Activated naive CD8-positive, alpha-beta T cell treated with anti-CD3 and anti-CD28 coated beads, Interleukin-2, amount 50 U/mL, for 16 hours (primary cell): ENCODE measurements at places on chromosomes 7 and 10.

- DNase-seq: no peak
Observed at GRCh38 chr10:60149003-60149402, 240.7 kb downstream of the ANK3 start.

DNA sequence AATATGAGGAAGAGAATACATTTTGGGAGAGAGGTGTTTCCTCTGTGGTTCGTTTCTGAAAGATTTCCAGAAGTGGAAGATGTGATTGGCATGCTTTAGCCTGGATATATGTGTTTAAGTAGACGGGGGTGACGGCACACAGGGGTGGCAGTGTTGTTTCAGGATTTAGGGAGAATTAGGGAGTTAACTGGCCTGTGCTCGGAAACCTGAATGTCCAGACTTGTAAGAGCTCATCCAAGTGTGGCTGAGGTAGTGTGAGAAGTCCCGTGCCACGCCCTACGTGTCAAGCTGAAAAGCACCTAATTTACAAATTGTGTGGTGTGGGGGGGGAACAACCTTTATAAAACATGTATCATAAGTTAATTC, 1.1 kb downstream of the RALA start:
- no peak for DNase-seq

GRCh38 chr10:123274306-123275135, 120.3 kb downstream of the BUB3 start:
- no peak for DNase-seq

DNA sequence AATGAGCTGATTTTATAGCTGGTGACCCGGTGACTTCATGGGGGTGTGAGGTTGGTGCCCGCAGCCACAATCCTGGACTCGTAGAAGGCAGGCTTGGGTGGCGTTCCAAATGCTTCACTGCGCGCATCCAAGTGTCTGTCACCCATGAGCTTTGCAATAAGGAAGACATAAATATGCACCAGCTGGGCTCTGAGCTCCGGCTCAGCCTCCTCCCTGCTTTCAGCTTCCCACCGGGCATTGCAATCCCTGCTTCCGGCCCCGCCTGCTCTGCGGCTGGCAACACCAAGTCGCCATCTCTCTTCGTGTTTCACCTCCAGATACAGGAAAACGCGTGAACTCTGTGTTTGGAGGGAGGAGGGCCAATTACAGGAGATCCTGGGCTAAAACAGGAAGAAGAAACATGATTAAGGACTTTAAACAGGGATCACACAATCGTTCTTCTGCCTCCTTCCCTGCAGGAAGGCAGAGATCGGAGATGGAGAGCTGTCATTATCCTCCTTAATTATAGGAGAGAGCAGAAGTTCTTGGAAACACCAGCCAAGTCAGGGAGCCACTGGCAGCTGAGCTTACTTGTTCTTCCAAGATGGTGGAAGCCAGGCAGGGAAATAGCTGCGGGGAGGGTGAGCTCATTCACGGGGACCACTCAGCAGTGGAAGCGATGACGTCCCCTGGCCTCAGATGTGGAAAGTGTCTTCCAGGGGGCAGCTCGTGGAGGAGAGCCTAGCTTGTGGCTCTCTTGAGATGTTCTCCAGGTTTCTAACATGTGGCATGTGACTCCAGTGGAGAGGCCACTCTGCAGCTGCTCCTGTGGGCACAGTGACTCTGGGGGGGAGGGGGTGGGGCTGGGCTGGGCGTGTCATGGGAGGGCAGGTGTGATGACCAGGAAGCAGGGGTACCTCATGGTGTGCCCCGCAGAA, 134.9 kb downstream of the CAMK1D start:
- DNase-seq: no peak

GRCh38 chr7:30206942-30207341, 72.2 kb downstream of the MTURN start:
- no peak for DNase-seq

DNA sequence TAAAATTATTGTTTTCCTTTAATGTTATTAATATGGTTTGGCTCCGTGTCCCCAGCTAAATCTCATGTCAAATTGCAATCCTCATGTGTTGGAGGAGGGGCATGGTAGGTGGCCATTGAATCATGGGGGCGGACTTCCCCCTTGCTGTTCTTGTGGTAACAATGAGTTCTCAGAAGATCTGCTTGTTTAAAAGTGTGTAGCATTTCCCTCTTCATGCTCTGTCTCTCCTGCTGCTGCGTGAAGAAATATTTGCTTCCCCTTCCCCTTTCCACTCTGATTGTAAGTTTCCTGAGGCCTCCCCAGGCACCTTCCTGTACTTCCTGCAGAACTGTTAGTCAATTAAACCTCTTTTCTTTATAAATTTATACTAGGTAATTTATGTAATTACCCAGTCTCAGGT, 27.5 kb downstream of the VIM start:
- no peak for DNase-seq

- no peak for DNase-seq
Observed at GRCh38 chr7:16755397-16755796, 1.8 kb downstream of the TSPAN13 start.

DNA sequence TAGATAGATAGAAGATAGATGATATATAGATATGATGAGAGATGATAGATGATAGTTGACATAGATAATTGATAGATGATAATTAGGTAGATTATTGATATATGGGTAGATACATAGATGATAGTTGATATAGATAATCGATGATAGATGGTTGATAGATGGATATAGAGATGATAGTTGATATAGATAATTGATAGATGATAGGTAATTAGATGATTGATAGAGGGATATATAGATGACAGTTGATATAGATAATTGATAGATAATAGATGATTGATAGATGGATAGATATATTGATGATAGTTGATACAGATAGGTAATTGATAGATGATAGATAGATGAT, 72.3 kb downstream of the PRR15 start:
- DNase-seq: no peak

- no peak for DNase-seq
Observed at GRCh38 chr7:133853706-133854276, 273.3 kb upstream of the LRGUK start.

DNA sequence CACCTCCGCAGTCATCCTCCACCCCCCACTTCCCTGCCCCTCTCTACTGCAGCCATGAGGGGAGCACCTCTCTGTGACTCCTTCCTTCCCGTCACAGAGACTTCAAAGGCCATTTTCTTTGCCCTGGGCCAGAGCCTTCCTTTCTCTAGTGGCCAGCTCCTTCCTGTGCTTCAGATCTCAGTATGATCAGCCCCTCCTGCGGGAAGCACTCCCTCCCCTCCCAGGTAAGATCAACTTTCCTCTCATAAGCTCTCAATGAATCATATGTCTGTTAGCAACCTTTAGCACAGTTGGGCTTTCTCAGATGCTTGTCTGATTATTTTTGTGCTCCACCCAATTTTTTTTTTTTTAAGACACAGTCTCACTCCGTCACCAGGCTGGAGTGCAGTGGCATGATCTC, 241.0 kb upstream of the PRSS1 start:
- DNase-seq: no peak

DNA sequence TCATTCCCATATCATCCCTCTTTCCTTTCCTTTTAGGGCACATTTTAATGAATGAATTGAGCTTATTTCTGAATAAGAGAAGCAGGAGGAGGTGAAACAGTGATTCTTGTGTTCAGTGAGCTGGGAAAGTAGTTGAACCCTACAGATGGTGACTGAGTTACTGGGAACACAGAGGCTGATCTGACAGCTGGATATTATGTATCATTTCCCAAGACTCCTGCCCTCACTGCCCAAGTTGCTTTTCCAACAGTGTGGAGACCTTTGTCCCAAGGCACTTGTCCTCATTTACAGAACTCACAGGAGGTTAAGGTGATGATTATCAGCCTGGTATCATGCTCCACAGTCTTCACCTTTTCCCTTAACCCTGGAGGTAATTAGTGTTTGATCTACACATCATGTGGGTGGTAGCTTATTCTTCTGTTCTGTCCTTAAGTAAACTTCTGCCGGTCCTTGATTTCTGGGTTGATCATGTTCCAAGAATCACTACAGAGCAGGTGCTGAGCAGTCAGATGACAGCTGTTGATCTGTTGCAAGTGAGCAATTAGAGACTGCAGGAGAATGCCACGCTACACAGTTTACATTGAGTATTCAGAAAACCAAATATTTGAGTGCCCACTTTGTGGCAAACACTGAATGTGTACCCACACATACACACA, 2.6 kb downstream of the PRLHR start:
- no peak for DNase-seq

DNA sequence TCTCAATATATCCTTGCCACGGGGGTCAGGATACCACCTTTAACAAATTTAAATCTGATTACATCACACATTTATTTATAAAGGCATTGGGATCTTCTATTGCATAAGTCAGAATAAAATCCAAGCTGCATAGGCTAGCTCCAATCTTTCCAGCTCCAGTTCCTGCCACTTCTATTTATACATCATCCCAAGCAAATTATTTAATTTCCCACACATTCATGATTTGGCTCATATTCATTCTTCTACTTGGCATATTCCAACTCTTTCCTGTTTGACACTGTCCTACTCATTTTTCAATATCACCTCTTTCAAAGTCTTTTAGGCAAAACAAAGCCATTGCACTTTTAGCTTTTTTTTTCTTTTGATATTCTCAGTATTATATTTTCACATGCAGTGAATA, 579.0 kb upstream of the FZD8 start:
- no peak for DNase-seq

- no peak for DNase-seq
Observed at GRCh38 chr10:28906415-28906814, 229.1 kb downstream of the BAMBI start.

DNA sequence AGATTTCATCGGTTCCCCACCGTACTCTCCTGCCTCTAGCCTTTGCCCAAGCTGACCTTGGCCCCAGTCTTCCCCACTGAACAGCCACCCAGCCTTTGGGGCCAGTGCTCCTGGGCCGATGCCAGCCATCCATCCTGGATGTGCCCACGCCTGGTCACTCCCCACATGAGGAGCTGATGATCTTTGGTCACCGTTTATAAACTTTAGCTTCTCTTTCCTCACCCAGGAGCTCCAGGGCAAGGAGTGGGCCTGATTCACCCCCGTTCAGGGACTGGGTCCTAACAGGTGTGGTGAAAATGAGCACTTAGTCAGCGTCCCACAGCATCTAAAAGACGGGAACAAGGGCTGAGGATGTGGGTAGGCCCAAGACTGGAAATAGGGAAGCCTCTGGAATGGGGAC, 22.9 kb downstream of the GTF2IRD1 start:
- DNase-seq: no peak

DNA sequence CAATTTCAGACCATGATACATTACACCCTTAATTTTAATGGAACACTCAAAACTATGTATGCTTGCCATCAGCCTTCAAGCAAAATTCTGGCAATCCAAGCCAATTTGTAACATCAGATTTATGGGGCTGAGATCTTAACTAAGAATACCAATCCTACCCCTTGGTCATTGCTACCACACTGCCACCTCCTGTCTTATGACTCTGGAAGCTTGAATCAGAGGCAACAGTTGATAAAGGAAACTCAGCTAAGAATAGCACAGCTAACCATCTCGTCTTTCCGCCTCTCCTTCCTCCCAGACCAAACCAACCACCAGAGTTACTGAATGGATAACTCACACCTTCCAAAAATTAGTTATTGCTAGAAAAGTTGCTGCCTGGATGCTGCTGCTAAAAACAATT, 7.4 kb downstream of the IGF2BP3 start:
- DNase-seq: no peak

GRCh38 chr7:99142727-99143520, 984 bp downstream of the SMURF1 start:
- DNase-seq: peak; percentile 68

DNA sequence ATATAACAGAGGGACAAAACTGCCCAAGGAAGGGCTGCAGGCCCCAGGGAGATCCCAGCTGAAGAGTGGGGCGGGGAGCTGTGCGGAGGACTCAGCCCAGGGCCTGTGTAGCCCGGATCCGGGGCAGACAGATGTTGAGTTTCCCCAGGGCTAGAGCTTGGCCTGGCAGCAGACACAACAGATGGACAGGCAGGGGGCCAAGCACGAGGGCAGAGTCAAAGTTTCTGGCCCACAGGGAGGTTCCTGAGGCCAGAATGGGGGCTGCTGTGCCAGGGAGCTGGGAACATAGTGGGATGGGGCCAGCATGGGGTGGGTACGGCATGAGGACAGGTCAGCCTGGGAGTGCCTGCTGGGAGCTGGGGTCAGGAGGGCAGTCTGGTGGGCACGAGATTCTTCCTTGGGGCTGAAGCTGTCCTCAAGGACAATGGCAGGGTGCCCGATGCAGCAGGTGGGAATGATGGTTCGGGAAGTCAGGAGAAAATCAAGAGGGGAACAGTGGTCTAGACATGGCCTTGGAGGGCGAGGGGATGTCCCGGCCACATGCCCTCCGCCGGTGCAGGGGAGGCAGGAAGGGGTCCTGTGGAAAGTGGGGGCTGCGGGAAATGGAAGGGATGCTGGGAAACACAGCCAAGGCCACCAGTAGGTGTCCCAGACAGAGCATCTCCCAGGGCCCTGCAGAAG, 519.1 kb upstream of the FOXK1 start:
- DNase-seq: no peak

- no peak for DNase-seq
Observed at GRCh38 chr7:142134909-142135308, 23.4 kb downstream of the MGAM2 start.

DNA sequence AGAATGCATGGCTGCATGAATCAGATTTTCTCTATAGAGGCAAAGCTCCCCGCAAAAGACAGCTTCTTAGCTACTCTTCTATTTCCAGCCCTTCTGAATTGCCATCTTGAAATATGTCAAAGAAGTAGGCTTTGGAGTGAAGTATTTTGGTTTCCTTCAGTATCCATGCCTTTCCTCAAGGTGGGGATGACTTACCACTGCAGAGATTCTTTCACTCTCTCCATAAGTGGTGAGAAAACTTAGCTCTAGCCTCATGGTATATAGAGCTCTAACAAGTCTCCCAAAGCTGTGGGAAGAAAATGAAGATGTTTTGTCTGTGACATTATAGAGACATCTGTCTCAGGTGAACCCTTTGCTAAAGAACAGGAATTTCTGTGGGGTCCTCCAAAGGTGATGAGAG, 89.6 kb upstream of the ITGB1 start:
- DNase-seq: no peak

DNA sequence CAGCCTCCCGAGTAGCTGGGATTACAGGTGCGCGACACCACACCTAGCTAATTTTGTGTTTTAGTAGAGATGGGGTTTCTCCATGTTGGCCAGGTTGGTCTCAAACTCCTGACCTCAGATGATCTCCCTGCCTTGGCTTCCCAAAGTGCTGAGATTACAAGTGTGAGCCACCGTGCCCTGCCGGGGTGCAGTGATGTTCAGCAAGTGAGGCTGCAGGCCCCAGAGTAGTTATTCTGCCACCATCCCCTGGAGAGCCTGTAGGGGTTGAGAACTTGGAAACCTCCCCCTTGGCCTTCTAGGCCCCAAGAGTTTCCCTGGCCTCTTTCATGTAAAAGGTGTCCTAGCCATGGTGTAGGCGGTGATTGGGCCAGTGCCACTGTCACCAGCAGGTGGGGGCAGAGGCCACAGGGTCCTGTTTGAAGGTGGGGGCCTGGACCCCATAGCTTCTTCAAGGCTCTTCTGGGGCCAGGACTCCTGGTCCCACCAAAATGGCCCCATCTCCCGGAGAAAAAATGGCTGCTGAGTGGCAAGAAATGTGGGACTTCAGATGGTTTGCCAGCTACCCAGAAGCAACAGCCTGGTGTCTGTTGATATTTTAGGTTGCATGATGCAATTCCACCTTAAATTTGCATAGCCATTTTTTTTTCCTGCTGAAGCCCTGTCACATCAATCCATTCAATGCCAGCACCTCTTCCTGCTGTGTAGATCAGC, 25.5 kb upstream of the INMT start:
- DNase-seq: no peak
